ENCODE measurements at places on chromosomes 7 and 10.

DNA sequence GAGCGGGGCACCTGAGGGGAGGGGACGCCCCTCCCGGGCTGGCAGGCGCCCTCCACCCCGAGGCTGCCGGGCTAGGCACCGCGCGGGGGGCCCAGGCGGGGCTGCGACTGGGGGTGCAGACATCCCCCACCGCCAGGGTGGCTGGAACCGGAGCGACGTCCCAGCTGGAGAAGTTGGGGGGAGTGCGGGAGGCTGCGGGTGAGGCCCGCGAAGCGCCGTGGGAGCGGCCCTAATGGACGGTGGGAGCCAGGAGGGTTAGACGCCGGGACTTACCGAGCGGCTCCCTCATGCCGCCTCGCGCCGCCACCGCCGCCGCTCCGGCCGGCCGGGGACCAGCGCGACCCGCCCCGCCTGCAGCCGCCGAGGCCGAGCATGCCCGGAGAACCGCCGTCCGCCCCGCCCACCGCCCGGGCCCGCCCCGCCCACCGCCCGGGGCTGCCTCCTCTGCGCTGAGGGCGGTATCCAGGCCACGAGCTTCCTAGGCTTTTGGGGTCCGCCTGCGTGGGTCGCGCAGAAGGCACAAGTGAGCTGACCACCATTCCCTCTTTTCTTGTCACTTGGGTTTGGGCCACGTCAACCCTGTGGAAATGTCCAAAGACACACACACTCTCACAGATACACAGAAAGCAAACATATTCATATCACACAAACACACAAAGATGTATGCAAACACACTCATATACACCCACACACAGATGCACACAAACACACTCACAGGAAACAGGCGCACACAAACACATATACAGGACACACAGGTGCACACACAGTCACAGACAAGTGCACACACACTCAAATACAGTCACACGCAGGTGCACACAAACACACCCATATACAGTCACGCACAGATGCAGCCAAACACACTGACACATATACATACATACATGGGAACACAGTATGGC is at the start of gene JCAD:
Gene JCAD (minus strand): TSS at position 378 of the 899 bp plus-strand sequence. CDS start 11,774 bp downstream, outside the sequence.
- DNase-seq: peak; percentile 65

- DNase-seq: no peak
Measured at GRCh38 chr7:84339306-84339705, 144.7 kb upstream of the SEMA3A start.

DNA sequence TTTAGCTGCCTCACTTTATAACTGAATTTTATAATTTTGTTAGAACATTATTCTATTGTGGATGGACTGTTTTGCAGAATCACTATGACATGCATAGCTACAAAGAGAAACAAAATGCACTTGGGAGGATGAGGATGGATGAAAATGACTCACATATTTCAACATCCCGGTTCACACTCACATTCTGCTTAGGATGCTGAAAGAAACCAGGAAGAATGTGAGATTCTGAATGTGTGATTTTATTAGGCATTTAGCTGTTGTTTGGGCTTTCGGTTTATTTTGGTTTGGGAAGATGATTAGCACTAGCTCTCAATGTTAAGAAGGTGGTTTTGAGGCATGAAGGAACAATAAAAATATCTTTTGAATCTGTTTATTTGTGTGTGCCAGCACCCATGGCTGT is 235.5 kb downstream of the SEMA3E start:
- DNase-seq: no peak

DNA sequence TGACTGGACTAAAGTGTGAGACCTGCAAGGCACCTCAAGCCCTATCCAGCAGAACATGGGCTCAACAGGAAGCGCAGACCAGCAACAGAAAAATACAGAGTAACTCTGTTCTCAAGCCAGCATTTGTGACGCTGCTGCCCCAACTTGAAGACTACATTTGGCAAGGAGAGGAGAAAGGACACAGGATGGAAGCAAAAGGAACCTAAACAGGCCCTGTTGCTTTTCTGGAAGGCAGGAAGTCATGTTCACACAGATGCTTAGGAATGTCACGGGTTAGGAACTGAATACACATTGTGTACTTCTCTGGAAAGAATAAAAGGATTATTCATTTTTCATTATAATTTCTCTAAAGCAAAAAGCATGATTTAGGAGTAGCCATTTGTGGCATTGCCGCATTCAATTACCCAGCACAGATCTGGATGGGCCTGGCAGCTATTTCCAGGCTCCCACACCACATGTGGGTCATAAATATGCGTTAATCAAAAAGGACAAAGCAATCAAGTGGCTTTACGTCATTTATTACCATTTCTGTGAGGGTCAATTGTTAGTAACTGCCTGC is 19.8 kb upstream of the TOMM7 start:
- DNase-seq: no peak

GRCh38 chr7:133623721-133624120 is 370.8 kb downstream of the EXOC4 start:
- DNase-seq: no peak

DNA sequence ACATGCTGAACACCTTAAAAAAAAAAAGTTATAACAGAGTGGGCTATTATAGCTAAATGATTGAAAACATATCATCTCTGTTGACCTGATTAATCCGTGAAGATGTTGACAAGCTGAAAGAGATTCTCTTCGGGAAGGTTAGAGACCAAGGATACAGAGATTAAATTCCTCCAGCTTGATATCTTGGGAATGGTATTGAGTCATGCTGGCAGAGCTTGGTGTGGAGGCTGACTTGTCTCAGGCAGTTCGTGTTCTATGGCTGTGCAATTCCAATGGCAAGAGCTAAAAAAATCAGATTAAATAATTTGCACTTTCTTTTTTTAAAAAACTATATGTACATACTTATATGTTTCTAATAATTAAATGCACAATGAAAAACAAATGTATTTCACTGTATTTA is 24.9 kb upstream of the CACNA2D1 start:
- DNase-seq: no peak

DNA sequence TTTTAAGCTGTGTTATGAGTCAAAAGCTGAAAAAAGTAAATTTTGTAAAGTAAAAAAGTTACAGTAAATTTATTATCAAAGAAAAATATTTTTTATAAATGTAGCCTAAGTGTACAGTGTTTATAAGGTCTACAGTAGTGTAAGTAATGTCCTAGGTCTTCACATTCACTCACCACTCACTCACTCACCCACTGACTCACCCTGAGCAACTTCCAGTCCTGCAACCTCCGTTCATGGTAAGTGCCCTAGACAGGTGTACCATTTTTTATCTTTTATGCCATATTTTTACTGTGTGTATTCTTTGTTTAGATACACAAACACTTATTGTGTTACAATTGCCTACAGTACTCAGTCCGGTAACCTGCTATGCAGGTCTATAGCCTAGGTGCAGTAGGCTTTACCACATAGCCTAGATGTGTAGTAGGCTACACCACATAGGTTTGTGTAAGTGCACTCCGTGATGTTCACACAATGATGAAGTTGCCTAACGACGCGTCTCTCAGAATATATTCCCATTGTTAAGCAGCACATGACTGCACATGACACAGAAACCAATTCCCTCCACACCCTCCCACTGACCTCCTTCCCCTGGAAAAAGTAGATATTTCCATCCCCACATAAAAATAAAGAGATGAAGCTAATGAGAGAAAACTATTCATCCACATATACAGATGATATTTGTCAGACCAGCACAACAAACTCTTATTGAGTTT is 44.8 kb upstream of the FGL2 start:
- DNase-seq: no peak

DNA sequence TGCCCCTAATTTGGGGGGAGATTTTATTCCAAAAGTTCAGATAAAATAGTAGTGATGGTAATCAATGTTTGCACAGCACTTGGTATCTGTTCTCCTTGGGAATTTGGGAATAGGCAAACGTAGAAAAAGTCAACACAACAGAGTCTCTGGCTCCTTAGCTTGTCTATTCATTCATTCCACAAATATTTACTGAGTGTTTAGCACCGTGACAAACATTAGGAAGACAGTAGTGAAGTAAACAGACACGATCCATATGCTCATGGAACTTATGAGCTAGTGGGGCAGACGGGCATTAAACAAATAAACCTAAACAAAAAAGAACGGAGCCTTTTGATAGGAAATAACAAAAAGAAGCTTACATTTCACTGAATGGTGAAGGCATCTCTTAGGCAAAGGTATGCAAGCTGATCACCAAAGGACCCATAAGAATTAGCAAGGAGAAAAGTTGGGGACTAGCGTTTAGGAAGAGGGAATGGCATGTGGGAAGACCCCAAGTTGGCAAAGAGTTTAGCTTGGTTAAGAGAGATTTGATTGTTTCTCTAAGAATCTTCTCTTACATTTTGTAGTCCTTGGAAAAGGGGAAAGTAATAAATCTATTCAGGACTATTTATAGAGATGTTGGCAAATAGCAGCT is 243.9 kb upstream of the NPY start:
- DNase-seq: no peak

- DNase-seq: no peak
Measured at GRCh38 chr10:68364101-68364886, 31.6 kb upstream of the PBLD start.
